ENCODE measurements at places on chromosomes 1 and 21.

- DNase-seq: no peak
These were observed 440.9 kb upstream of the ZRANB2 start for GRCh38 chr1:71521655-71522264.

- DNase-seq: no peak
These were observed 4.6 kb upstream of the MAB21L3 start for GRCh38 chr1:116106646-116107045.

DNA sequence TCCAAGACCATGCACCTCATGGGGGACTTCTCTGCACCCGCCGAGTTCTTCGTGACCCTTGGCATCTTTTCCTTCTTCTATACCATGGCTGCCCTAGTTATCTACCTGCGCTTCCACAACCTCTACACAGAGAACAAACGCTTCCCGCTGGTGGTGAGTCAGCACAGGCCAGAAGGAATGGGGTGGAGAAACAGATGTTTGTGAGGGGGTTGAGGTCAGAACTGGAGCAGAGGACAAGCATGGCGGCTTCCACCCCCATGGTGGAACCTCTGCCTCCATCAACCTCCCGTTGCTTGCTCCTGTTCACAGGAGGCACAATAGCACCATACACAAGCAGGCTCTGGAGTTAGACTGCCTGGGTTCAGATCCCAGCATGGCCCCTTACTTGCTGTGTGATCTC lies 6.9 kb upstream of the ATXN7L2 start:
- DNase-seq: no peak

DNA sequence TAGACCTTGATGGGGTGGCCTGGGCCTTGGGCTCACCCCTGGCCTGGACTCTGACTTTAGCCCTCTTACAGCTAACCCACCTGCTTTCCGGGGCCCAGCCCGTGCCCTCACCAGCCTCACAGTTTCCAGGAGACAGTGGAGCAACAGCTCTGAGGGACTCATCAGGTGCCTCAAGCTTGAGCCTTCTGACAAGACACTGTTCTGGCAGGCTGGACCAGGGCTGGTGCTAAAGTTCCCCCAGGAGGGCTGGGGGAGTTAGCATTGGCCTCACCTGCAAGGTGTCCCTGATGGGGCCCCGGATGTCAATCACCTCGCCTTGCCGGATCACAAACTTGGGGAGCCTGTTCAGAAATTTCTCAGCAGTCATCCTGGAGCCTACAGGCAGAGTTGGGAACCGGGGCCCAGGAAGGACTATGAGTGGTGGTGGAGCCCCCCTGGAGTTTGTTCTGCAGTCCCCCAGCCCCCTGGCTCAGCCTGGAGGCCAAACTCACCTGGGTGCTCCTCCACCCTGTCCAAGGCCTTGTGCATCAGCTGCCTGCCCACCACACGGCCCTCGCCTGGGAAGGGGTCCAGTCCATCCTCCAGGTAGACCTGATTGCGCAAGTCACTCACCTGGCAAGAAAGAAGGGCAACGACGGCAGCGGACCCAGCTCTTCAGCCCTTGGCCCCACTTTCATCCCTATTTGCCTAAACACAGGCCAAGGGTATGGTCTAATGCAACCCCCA lies 4.1 kb downstream of the SH3BGRL3 start:
- DNase-seq: no peak

- DNase-seq: no peak
These were observed 32.5 kb downstream of the PEX14 start for GRCh38 chr1:10507111-10507879.

GRCh38 chr1:217096200-217096599 lies 373.0 kb upstream of the ESRRG start:
- DNase-seq: no peak

- DNase-seq: no peak
These were observed 48.9 kb downstream of the RASAL2 start for GRCh38 chr1:178142806-178143205.

DNA sequence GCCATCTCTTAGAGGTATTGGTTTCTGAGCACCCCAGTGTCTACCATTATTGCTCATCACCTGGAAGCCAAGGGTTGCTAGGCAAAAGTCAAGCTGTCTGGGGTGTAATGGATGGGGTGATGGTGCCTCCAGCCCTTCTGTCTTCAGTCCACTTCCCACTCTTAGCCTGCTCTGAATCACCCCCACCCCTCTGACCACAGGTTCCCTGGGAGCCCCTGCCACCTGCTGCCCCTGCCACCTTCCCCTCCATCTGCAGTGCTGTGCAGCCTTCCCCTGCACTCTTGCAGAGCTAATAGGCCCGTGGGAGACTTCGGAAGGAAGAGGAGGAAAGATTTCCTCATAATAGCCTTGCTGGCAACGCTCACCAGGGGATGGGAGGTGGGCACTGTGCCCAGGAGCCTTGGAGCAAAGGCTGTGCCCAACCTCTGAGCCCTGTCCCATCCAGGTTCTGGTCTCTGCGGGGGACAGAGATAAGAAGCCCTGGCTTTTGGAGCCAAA lies 35.5 kb downstream of the CAPN2 start:
- DNase-seq: no peak

- no peak for DNase-seq
These were observed 243.4 kb downstream of the RHOU start for GRCh38 chr1:228978484-228979324.

GRCh38 chr1:233500106-233500505 lies 113.8 kb upstream of the KCNK1 start:
- no peak for DNase-seq

DNA sequence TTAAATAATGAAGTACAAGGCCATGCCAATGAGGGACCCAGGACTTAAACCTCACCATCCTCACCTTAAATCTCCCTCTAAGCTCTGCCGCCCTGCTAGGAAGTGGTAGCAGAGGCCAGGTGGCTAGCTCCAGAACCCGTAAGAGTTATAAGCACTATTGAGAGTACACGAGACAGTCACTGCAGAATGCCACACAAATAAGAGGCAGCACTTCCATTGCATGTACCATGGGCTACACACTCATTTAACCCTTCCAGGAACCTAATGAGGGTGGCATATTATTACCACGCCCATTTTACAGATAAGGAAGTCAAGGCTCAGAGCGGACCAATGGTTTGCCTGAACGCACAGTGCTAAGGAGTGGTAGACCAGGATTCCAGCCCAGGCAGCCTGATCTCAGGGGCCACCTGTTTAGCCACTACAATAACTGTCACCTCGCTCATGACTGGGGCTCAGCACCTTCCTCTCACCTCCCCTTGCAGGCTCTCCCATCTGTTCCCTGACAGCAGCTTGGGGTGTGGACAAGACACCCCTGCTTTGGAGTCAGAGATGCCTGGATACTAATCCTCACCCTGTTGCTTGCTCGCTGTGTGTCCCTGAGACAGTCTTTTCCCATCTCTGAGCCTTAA lies 54.8 kb upstream of the ID3 start:
- no peak for DNase-seq

DNA sequence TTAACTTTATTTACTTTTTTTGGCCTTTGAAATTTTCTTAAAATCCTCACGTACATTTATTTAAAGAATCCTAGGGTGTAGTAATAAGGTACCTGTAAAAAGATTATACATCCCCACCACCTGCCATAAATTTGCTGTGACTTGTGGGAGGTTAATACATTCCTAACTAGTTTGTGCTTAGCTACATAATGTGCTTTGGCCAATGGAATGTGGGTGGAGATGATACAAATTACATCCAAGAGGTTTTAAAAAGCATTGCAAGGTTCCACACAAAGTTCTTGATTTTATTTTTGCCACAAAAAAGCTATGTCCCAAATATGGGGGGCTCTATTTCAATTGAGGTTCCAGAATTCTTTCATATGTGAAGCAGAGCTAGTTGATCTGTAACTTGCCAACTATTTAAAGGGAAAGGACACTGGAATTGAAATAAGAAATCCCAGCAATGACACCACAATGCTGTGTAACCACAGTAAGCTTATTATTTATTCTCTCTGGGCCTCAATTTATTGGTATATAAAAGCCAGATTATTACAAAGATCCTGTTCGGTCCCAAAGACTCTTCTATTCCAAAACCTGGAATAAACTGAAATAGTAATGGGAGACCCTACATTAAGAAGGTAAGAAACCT lies 15.7 kb downstream of the ASPM start:
- DNase-seq: no peak

GRCh38 chr1:47024141-47024801 lies 802 bp downstream of the CYP4X1 start:
- no peak for DNase-seq

All from stimulated activated CD4-positive, alpha-beta T cell treated with anti-CD3 and anti-CD28 coated beads, TNF-alpha, amount 100 ng/mL, for 1 hour (primary cell).